NCI-H2081 (cell line): ENCODE measurements at places on chromosomes 4 and X.

DNA sequence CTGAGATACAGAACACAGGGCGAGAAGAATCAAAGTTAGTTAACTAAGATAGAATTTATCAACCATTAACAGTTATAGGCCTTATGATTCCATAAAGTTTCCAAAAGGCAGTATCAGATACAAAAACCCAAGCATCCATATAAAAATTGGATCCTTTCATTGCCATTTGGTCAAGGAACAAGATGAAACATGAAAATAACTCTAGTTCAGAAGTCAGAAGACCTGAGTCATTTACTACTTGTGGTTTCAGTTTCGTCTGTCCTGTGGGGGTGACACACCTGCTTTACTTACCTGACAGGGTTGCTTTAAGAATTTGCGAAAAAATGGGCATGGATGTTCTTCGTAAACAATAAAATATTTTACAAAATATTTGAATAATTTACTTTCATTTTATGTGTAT is 130.8 kb downstream of the ANAPC10 start:
- no peak for DNase-seq

- DNase-seq, result no peak
Observed at GRCh38 chr4:130110189-130110588, 1014.2 kb downstream of the C4orf33 start.

GRCh38 chrX:11704725-11705495 is 39.2 kb upstream of the ARHGAP6 start:
- no peak for DNase-seq

DNA sequence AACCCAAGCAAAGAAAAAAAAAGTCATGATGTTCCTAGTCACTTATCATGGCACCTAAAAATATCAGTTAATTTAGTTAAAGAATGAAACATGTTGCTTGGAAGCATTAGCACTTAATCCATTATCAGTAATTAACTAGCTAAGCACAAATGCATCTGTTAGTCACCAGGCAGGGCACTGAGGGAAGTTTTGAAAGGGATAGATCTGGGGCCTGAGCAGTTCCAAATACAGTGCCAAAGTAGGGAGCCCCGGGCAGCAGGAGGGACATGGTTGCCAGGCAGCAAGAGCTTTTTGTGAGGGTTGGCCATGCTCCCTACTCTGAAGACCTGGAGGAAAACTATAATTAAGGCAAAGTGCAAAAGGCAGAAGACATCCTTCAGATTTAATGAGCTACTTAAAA is 62.0 kb downstream of the PHKA1 start:
- no peak for DNase-seq

DNA sequence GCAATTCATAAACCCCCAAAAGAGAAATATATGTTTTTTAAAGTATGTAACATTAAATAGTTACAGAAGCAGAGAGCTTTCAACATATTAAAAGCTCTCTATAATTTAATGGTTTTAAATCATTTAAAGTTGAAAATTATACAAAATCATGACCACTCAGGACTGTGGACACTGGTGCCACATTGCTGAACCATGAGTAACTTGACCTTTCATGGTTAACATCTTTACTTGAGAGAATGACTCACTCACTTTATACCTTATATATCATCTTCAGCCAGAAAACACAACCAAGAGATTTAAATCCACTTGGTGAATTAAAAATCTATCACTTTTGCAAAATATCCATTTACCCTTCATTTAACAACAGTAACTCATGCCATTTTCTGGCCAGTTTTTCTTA is 584.3 kb upstream of the SMIM31 start:
- no peak for DNase-seq

DNA sequence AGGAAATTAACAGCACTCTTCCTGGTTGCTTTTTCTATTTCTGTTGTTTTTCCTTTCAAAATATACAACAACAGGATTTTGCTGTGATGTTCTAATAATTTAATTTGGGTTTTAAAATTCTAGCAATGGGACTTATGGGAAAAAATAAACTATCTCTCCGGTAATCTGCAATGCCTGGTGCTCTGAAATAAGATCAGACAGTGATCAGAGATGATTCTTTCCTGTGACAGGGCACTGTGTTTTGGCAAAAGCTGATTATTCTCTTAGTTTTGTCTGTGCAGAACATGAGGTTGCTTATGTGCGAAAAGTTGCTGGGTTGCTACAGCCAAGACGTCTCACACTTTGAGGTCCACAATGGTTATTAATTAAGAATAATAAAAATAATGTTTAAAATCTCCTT is 291.7 kb downstream of the FBXO8 start:
- no peak for DNase-seq

DNA sequence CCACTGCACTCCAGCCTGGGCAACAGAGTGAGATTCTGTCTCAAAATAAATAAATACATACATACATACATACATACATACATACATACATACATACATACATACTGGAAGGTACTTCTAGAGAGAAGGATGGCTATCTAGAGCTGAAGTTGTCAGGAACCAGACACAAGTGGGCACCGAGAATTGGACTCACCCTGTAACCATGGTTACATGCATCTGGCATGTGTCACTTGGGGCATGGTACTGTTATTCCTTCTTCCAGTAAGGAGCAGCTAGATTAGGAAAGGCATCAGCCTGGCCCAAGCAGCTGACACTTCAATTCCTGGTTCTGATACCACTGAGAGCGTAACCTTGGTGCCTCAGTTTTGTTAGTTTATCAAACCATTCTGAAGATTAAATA is 127.1 kb downstream of the SH3KBP1 start:
- DNase-seq, result no peak

GRCh38 chr4:185213877-185214276 is 4.5 kb downstream of the SNX25 start:
- no peak for DNase-seq

DNA sequence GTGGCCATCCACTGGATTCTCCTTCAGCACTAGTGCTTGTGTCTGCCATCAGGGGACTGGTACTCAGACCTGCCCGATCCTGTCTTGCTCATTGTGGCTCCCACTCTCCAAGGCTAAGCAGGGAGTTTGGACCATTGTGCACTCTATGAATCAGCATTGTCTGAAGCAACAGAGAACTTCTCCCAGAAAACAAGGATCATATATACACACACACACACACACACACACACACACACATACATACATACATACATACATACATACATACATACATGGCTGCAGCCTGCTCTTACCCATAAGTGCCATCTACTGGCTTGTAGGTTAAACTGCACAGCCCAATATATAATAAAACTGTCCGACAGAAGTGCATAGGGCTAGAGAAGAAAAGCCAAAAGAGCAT is 345.3 kb upstream of the LCORL start:
- DNase-seq, result peak; percentile 65

- no peak for DNase-seq
Observed at GRCh38 chr4:16233569-16234177, 7.4 kb upstream of the TAPT1 start.

DNA sequence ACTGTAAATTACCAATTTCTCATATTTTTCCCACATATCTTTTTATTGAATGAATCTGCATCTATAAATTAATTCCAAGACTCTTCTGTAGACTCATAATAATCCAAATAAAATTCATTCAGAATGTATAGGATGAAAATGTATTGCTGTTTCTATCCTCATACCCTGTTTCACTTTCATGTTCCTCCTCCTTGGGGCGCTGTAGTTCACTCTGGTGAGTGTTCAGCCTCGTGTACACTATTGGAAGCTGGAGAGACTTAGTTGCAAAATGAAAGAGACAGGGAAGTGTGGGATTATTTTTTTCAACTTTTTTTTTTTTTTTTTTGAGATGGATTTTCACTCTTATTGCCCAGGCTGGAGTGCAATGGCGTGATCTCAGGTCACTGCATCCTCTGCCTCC is 296.1 kb downstream of the TLL1 start:
- peak; percentile 36 for DNase-seq

DNA sequence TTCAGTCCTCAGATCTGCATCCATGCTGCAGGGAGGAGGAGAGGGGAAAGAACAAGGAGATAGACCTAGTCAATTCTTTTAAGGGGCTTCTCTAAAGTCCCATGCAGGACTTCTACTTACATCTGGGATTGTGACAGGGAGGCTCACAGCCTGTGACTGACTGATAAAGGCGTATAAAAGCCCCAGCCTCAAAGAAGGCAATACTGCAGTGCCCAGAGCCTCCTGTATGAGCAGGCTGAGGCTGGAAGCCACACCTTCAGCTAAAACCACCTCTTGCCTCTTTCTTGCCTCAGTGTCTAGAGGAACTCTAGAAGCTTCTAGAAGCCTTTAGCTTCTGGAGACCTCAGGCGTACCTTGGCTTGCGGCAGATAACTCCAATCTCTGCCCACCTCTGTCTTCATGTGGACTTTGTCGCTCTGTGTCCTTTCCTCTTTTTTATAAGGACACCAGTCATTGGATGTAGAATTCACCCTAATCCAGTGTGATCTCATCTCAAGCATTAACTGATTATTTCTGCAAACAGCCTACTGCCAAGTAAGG is 6.0 kb upstream of the ZCCHC4 start:
- DNase-seq, result no peak
